ENCODE measurements at places on chromosomes 13 and 19.

DNA sequence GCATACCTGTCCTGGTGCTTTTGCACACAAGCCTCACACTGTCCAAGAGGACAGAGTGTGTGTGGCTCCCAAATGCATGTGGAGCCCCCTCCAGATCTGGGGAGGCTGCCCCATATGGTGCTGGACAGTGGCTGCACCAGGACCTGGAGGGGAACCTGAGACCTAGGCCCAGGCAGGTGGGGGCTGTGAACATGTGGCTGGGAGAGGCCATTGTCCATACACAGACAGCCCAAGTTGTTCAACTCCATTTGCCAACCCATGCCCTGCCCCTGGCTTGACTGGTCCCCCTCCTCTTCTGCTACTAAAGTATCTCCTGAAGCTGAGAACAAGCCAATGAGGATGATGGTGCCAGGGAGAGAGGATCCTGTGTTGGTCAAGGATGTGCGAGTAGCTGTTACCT lies 94.0 kb downstream of the ING1 start:
- DNase-seq, result no peak

- DNase-seq, result no peak
These were observed 36.2 kb upstream of the RBM26 start for GRCh38 chr13:79442221-79442620.

GRCh38 chr19:518598-519231 lies 11.4 kb downstream of the TPGS1 start:
- no peak for DNase-seq

DNA sequence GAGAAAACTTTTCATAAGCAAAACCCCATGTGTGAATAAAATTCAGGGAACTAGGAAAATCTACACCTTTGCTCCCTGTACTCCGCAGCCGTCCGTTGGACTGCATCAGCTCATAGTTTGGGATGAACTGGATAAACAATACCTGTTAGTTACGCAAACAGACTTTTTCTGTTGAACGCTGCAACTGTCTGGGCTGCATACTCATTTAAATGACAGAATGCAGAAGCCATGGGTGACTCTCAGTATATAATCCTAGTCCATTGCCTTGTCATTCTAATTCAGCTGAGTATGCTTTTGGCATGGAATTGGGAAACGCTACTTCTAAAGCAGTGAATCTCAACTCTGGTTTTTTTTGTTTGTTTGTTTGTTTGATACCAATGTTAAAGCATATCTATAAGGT lies 151.6 kb downstream of the SLITRK1 start:
- DNase-seq, result no peak

DNA sequence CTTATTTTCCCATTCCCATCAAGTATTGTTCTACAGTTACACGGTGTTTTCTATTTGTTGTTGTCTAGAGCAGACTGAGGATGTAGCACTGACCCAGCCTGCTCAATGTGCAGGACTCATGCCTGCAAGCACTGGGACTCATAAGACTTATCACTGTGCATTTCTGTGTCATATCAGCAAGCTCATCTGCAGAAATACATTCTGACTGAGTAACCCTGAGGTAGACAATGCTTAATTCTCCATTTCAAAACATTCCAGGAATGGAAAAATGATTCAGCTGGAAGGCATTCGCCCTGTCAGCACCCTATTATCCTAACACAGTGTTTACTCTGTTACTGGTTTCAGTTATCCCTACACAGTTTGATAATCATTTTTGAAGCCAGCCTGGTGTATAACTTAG lies 2506.4 kb downstream of the PCDH9 start:
- peak; percentile 95 for DNase-seq

GRCh38 chr13:45122941-45123340 lies 2.6 kb downstream of the GTF2F2 start:
- no peak for DNase-seq

Data from PC-9 (cell line).